ENCODE measurements at places on chromosomes 5 and 9.
A peak's percentile ranks its signal among the peaks of the same experiment; 100 is the strongest.

DNA sequence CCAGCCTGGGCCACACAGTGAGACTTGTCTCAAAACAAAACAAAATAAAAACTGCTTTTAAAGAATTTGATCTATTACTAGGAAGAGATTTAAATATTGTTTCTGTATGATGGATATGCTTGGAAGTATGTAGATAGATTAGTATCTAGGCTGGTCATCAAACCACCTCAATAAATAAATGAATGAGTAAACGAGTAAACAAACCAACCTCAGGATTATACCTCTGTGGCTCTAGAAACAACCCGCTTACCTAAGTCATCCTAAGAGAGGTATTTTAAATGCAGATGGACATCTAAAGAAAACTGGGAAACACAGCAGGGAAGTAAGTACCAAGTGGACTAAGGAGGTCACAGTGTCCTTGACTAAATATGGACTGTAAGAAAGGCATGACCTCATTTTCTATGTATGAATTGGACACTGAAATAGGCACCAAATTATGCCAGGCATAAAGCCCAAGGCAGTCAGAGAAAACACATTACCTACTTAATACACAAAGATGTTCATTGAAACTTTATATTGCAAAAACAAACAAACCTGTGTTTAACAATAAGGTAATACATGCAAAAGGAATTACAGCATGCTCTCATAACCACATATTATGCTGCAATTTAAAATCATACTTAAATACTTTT is 7.3 kb downstream of the ANKH start:
- peak; percentile 96 for DNase-seq

GRCh38 chr5:34822956-34823715 is 15.8 kb upstream of the TTC23L start:
- no peak for DNase-seq

- no peak for DNase-seq
Observed at GRCh38 chr9:137162505-137163364, 7.1 kb downstream of the LRRC26 start.

- no peak for DNase-seq
Observed at GRCh38 chr5:177588413-177588909, 3.5 kb upstream of the TMED9 start.

GRCh38 chr9:91896097-91896496 is 53.9 kb downstream of the ROR2 start:
- DNase-seq: no peak

DNA sequence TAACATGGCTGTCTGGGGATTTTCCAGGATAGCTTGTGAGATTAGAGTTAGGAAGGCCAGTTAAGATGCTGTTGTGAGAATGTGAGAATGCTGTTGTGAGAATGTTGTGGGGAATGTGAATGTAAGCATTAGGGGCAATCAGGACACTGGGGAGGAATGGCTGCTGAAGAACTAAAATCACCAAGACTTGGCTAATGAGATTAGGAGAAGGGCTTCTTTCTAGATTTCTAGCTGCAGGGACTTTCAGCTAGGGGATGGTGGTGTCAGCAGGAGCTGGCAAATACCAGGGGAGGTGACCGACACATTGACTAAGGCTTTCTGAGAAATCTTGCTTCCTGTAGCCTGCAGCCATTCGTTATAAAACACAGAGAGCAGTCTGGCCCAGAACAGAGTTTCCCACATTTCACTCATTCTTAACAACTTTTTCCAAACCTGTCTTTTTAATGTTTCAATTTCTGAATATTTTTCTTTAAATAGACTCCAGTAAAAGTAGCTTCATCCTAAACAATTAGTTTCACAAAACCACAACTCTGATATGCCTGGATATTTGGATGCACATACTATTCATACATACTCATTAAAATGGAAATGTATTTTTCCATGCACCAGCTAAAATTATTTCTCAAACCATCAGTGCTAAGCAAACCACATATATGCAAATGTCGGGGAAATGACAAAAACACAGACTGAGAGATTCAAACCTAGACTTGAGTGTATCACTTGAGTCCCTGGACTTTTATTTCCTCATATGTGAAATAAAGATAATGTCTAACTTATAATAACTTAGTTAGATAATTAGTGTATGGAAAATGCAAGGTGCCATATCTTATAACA is 89.3 kb upstream of the TNC start:
- DNase-seq: no peak

- DNase-seq: no peak
Observed at GRCh38 chr5:181189962-181190710, 14.9 kb downstream of the TRIM7 start.

DNA sequence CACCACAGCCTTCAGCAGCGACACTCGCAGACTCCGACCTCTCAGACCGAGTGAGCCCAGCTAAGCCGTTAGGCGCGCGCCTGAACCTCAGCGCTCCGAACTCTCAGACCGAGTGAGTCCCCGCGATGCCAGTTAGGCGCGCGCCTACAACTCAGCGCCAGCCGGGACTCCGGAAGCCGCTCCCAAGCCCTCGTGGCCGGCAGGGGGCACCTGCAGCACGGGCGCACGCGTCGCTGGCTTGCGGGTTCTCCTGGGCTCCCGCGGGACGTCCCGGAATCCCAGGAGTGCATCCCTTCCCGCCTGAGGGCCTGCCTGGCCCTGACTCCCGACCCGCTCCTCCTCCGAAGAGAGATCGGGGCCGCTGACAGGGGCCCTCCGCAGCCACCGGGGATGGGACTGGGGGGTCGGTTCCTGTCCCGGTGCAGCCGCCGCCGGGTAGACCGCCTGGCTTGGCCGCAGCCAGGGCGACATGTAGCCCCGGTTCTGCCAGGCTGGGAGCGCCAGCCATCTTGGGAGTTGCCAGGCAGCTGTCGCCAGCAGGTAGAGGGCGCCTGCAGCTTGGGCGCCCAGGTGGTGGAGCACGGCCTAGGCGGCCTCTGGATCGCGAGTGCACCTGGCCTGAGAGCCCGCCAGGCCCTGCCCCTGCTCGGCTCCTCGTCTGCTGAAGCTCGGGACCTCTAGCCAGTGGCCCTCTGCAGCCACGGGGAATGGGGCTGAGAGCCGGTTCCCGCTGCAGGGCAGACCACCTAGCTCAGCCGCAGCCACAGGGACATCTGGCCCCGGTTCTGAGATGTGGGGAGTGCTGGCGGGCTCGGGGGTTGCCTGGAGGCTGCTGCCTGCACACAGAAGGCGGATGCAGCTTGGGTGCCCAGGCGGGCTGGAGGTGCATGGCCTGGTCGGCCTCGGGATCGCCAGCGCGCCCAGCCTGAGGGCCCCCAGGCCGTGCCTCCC is at the start of gene ANKRD18A:
ANKRD18A (minus strand) TSS at position 114 of the 951 bp plus-strand sequence. CDS start 311 bp downstream, outside the sequence.
- peak; percentile 72 for DNase-seq

DNA sequence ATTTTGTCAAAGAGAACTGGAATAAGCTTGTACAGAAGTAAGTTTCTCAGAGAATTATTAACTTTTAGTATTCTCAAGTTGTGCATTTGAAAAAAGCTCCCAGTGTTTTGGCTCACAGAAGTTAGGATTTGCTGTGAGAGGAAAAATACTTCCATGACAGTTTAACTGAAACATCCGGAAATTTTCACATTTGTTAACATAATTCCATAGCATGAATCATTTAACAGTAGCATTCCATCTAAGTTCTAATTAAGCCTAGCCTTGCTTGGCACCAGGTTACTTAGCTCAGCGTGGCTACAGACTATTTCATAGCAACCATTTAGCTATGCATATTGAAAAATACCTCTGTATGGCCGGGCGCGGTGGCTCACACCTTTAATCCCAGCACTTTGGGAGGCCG is 90.8 kb downstream of the LNPEP start:
- no peak for DNase-seq

DNA sequence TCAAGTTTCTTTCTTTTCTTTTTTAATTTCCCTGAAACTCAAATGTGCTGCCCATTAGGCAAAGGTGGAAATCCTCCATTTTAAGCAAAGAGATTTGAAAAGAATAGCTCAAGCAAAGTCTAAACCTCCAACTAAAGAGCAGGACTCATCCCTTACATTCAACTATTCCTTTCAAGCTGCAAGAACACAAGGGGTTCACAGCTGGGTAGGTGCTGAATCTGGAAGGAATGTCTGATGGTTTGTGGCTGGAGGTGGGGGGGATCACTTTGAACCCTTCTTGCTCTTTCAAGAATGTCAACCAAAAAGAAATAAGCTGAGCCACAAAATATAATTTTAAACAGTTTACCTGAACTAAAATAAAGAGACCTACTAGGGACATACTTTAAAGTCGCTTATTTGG is 375.7 kb upstream of the CDH10 start:
- DNase-seq: no peak
